Occipital lobe (tissue), 3 donors: ENCODE measurements at places on chromosomes 3 and 15. TPM values are rescaled to one million over a fixed set of nuclear protein-coding genes. Genes with fewer than 3 reads are reported as not detected.
A peak's percentile ranks its signal among the peaks of the same experiment; 100 is the strongest.

The GOLGA8G gene
- total RNA-seq = not detected

DNA sequence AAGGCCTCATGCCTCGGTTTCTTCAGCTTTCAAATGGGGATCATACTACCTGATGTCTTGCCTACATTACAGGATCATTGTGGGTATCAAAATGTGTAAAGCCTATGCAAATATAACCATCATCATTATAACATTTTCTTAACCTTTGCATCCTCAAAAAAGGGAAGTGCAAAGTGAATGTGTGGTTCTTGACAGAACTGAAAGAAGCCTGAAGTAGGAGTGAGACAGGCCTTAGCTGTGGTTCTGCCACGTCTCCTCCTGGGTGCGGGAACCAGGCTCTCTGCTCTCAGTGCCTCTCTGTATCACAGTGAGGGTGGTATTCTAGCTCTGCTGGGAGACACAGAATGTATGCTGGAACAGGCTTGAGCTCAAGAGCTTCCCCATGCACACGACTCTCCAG lies 316.9 kb upstream of the ICE2 start:
- DNase-seq = no peak

GRCh38 chr3:33103480-33103879 lies 6.5 kb upstream of the GLB1 start:
- DNase-seq = no peak

GRCh38 chr3:161096771-161097367 lies 8.3 kb downstream of the B3GALNT1 start:
- no peak for DNase-seq

DNA sequence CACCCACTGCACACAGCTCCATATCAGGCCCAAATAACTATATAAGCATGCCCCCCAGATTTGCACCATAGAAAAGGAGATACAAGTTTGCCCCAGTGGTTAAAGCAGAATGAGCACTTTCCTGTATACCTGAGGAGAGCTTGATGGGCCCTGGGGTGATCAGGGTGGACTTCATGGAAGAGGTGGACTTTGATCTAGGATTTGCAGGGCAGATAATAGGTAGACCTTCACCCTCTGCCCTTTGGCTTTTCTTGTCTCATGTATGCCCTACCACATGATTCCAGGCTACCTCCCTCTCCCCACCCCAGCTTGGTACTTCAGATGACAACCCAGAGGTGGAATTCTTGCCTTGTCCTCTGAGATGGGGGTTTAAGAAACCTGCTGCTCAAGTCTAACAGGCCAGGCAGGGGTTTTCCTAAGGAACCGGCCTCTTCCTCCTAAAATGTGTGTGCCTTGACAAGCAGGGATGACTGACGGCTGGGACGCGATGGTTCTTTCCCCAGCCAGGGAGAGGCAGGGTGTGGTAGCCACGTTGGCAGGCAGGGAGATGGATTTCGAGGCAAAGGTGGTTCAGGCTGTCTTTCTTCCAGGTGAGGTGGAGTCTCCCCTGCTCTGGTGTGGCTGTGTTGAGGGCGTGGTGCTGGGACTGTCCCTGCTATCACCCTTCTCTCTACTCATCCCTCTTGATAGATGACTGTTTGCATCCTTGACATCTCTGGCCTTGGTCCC lies 6.6 kb upstream of the RHCG start:
- no peak for DNase-seq

- no peak for DNase-seq
These were observed 38.8 kb upstream of the SV2B start for GRCh38 chr15:91061230-91061629.

DNA sequence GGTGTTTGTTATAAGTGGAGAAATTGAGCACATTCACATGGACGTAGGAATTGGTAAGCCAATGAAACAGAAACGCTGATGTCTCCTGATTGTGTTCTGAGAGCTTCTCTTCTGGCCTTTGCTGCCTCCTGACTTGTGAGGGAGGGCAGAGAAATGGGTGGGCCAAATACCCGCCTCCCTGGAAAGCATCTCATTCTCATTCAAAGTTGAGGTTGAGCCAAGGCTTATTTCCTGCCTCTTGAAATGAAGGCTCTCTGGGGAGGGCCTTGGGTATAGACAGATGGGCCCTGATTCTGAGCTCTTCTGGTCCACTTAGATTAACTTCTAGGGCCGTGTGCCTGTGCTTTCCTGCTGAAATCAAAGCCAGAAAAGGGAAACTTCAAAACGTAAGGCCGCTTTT lies 57.4 kb upstream of the MYZAP start:
- DNase-seq = no peak

- DNase-seq = no peak
These were observed 268.3 kb downstream of the MEX3B start for GRCh38 chr15:81777546-81777945.

DNA sequence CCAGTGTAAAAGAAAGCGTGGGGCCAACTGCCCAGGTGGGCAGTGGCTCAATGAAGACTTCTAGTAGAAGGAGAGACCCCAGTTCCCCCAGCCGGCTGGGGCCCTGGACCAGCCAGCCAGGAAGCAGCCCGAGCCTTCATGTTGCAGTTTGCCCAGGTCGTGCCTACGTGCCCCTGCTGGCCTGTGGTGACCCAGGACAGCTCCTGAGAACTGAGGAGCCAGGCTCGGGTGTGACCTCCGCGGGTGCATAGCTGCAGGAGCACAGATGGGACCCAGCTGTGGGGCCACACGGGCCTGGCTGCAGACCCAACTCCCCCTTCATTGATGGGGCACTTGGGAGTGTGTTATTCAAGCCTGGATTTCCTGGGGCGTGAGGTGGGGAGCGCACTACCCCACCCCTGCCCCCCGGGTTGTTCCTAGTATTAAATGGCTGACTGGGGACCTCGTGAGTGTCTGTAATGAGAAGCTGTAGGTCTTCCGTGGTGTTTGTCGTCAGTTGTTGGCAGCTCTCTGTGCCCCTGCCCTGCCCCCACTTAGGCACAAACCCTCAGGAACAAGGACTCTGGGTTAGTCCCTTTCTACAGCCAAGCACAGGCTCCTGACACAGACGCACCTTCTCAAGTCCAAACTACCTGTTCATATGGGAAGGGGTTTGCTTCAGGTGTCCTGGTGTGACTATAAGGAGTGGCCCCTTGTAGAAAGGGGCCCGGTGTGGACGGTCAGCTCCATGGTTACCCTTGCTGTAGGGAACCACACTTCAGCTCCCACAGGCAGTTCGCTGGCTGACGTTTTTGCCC lies 39.1 kb downstream of the IDH2 start:
- DNase-seq = no peak

GRCh38 chr3:113867506-113867905 lies 28.9 kb downstream of the GRAMD1C start:
- DNase-seq = no peak

GRCh38 chr15:91857224-91857585 lies 3.7 kb downstream of the SLCO3A1 start:
- DNase-seq = no peak

The TMEM62 gene
- total RNA-seq = 37.6 TPM

The SSUH2 gene
- total RNA-seq = 0.78 TPM

- no peak for DNase-seq
These were observed 89.9 kb upstream of the TSPAN3 start for GRCh38 chr15:77160562-77161478.

DNA sequence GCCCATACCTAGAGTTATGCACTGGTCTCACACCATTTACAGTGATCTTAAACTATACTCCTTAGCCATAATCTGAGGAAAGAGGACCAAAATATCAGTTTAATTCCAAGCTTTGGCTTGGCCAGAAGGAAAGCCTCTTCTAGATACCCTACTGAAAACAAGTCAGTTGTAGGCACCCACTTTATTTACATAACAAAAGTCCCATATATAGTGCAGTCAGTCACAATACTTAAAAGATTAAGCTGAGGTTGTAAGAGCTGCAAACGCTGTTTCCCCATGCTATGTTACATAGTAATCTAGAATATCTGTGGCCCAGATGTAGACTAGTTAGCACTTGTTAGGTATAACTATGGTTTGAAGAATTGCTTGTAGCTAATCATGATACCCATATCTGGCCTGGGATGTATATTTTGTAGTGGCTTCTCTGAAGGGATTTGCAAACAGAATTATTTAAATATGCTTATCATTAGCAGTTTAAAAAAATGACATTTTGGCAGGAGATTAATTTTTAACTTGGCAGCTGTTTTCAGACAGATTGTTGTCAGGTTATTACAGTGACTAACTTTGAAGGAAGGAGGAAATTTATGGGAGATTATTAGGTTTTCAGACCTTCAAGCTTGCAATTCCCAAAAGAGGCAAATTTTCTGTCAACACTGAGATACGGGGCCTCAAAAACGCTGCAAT lies 160.4 kb upstream of the SLC2A2 start:
- DNase-seq = no peak

The EPHB1 gene
- total RNA-seq = 20.1 TPM

GRCh38 chr3:187641320-187642016 lies 28.7 kb downstream of the SST start:
- DNase-seq = no peak

GRCh38 chr3:100580147-100580546 lies 29.3 kb upstream of the ADGRG7 start:
- DNase-seq = no peak

DNA sequence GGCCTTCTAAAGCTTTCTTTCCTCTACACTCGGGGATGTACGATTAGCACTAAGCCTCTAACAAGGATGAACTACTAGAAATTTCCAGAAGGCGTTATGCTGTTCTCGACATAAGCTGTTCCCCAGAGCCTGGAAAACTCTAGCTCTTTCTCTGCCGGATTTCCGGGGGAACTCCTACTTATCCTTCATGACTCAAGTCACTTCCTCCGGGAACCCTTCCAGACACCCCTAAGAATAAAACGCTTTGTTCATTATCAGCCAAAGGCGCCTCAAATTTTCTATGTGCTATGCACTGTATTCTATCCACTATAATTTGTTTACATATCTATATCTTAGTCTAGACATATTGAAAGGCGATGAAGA lies 455 bp upstream of the SNAP23 start:
- DNase-seq = peak; percentile 52

The TJP1 gene
- total RNA-seq = 48.7 TPM

DNA sequence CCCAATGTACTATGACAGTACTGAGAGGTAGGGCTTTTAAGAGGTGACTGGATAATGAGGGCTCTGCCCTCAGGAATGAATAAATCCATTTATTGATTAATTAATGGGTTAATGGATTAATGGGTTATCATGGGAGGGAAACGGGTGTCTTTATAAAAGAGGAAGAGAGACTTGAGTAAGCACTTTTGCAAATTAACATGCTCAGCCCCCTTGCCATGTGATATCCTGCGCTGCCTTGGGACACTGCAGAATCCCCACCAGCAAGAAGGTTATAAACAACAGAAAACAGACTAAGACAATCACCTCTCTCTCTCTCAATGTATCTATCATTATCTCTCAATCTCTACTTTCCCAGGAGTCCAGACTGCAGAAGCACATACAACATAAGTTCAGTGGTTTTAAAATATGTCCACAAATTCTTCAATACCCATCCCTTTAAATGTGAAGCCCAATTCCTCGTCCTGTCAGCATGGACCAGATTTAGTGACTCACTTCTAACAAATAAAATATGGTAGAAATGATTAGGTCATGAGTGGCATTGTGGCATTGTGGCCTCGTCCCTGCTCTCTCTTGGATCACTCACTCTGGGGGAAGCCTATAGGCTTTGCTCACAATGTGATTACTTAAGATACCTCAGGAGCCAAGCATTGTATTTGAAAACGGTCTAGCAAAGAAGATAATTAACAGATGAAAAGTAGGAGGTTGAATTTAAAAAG lies 40.0 kb upstream of the IL12A start:
- DNase-seq = no peak

- DNase-seq = no peak
These were observed 57.2 kb downstream of the EPHB3 start for GRCh38 chr3:184618811-184619210.

The SLC28A1 gene
- total RNA-seq = not detected

DNA sequence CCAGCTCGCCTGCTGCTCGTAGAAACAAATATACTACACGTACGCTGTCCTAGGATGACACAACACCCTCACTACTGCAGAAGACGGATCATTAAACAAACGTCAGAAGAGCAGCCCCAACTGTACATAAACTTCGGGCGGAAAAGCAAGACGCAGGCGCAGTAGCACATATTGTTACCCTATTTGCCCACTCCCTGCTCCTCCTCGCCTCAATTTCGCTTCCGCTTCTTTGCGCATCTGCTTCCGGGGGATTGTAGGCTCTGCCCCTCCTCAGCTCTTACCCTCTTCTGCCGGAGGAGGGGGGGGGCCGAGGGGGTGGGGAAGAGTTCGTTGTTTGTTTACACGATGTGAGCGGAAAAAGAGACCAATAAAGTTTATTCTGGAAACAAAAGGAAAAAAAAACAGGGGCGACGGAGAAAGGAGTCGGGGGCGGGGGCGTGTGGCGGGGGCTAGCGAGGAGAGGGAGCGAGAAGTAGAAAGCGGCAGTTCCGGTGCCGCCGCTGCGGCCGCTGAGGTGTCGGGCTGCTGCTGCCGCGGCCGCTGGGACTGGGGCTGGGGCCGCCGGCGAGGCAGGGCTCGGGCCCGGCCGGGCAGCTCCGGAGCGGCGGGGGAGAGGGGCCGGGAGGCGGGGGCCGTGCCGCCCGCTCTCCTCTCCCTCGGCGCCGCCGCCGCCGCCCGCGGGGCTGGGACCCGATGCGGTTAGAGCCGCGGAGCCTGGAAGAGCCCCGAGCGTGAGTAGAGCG lies at the start of gene PIK3CA:
PIK3CA (plus strand) TSS at position 485 of the 743 bp plus-strand sequence. CDS start 50,469 bp downstream, outside the sequence.
- DNase-seq = peak; percentile 95

GRCh38 chr3:12158387-12159226 lies at the start of gene TIMP4:
Gene TIMP4, minus strand, starts transcription at chr3:12158912. Its CDS starts 72 bp downstream, at chr3:12158840.
- DNase-seq = no peak

The NPAP1 gene
- total RNA-seq = 0.31 TPM

The CFAP92 gene
- total RNA-seq = 2.2 TPM

DNA sequence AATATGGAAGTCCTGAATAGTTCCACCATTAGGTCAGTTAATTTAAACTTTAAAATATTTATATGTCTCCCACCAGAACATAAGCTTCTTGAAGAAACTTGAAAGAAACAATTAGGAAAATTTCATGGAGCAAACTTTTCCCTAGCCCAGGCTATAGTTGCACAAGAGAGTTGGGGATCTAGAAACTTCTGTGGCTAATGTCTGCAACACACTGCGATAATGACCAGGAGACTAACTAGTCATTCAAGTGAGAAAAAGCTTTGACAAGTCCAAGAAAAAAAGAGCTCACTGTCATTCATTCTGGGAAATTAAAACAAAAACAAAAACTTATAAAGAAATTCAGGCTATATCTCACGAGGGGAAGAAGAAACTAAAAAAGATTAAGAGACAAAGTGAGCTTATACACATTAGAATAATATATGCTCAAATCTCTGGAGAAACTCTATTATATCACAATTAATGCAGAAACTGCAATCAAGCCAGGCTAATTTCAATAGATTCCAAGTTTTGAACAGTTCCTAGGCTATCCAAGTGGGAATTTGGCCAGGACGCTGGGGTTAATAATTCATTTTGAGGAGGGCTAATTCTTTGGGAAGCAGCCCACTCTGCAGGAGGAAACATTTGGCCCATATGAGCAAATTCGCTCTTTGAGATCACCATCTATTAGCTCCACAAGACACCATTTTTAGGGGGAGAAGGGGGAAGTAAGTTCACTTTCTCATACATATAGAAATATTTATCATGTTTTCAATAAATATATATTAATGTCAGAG lies 134.6 kb downstream of the MEIS2 start:
- no peak for DNase-seq

DNA sequence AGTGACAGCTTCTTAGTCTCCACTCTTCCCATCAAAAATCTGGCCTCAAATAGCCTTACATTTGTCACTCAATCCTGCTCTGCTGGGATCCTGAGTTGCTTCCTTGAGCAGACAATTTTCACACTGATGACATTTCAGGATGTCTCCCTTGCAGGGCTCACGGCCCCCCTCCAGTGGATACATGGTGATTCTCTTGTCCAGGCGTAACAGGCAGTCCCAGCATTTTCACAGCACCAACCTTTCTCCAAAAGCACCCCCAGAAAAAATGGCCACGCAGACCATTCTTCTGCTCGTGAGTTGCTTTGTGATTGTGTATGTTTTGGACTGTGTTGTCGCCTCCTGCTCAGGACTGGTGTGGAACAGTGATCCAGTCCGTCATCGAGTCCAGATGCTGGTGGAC lies 47.4 kb upstream of the WNT7A start:
- DNase-seq = no peak
